ENCODE measurements at places on chromosomes 7 and 10.

DNA sequence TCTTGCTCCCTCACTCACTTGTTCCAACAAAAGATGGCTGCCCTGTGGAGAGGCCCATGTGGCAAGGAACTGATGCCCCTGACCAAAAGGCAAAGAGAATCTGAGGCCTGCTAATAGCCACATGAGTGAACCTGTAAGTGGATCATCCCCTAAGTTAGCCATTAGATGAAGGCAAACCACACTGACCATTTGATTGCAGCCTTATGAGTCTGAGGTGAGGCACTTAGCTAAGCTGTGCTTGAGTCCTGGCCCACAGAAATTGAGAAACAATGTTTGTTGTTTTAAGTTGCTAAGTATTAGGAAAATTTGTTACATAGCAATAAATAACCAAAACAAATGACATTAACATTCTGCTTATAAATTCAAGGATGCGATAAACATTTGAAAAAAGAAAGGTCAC lies 100.1 kb upstream of the BET1 start:
- DNase-seq: no peak

GRCh38 chr10:61110188-61110844 lies 166.3 kb upstream of the RHOBTB1 start:
- no peak for DNase-seq

GRCh38 chr10:3486346-3487065 lies 298.5 kb downstream of the KLF6 start:
- no peak for DNase-seq

- no peak for DNase-seq
These were observed 16.9 kb downstream of the TSPAN15 start for GRCh38 chr10:69467928-69468750.

DNA sequence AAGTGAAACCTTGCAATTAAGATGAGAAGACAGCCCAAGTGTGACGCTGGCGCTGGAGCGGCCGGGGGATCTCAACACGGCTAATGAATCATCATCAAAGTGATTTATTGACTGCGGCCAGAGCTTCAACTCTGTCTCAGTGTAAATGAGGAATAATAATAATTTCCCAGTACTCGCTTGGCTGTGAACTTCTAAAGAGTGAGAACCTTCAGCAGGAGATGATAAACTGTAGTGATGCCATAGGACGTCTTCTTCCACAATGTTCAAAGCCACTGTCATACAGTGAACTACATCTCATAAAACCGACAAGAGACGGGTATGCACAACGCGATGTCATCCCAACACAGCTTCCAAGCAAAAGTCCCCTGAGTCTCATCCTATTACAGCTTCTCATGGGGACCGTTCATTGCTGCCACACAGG lies 123.6 kb upstream of the NOBOX start:
- DNase-seq: no peak

DNA sequence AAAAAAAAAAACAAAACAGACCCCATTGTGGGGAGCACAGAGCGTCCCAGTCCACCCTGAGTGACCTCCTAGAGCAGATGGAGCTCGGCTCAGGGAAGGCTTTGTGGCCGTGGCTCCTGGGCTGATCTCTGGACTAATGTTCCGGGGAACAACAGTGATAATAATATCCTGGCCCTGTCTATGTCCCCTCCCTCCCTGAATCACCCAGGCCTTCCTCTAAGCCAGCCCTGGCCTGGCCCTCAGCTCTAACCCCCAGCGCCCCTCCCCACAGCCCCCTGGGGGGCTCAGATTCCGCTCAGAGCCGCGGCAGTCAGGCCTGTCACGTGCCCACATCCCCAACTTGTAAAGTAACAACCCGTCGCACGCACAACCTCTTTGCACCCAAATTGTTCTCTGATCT lies 48.3 kb downstream of the MICALL2 start:
- DNase-seq: no peak

- no peak for DNase-seq
These were observed 161.6 kb downstream of the LRMDA start for GRCh38 chr10:75592791-75593643.

- DNase-seq: peak; percentile 7
These were observed 60.0 kb downstream of the PRF1 start for GRCh38 chr10:70542565-70542938.

GRCh38 chr10:105949721-105950120 lies 1214.8 kb downstream of the SORCS1 start:
- DNase-seq: no peak

- no peak for DNase-seq
These were observed 560.2 kb downstream of the CALN1 start for GRCh38 chr7:71851776-71852498.

- DNase-seq: no peak
These were observed 87.3 kb downstream of the PPP1R3A start for GRCh38 chr7:113831556-113831955.

GRCh38 chr10:26430641-26431163 lies 7.4 kb upstream of the APBB1IP start:
- no peak for DNase-seq

DNA sequence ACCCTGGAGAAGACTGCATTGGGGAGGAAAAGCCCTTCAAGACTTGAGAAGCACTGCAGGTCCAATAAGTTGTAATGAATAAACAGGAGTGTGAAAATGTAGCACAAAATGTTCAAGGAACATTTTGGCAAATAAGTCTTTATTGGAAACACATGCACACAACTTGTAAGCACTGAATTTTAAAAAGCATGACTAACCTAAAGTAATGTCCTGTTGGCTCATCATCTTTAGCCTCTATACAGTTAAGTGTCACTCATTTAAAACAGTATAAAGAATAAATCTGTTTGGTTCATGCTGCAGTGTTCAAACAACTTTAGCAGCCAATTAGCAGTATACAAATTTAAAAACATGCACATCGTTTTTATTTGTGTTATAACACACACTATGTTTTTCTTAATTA lies 108.6 kb downstream of the CDK6 start:
- no peak for DNase-seq

DNA sequence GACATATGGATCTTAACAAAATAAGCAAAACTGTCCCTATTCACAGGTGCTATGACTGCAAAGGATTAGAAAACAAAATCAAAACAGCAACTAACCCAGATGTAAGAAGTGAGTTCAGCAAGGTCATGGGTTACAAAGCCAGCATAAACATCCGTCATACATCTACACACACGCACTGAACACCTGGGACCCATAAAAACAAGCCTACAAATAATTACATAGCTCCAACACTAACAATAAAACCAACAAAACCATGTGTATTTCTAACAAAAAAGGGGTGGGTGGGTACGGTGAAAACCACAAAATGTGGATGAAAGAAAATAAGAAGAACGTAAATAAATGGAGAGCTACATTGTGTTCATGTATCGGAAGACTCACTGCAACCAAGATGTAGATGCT lies 256.8 kb downstream of the ELFN1 start:
- no peak for DNase-seq

DNA sequence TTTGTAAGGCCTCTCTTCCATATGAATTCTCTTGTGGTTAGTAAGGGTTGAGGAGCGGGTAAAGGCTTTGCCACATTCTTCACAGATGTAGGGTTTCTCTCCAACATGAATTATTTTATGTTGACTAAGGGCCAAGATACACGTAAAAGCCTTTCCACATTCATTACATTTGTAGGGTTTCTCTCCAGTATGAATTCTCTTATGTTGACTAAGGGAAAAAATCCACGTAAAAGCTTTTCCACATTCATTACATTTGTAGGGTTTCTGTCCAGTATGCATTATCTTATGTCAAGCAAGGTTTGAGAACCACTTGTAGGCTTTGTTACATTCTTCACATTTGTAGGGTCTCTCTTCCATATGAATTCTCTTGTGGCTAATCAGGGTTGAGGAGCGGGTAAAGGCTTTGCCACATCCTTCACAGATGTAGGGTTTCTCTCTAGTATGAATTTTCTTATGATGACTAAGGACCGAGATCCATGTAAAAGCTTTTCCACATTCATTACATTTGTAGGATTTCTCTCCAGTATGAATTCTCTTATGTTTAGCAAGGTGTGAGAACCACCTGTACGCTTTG lies 493.0 kb downstream of the ZNF479 start:
- no peak for DNase-seq

DNA sequence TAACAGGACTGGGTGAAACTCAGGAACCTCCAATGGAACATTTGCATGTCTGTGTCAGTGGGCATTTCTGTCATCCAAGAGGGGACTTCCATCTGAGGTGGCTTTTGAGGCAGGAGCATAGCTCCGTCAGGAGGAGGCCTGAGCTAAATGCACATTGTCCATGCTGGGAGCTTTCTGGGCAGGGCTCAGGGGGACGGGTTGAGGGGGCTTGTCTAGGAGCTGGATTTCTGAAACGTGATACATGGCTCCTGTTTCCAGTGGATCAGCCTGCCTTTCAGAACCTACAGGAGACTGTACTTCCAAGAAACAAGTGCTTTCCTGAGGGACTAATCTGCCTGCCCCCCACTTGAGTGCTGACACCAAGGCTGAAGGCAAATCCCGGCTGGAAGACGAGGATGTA lies 40.5 kb upstream of the GDF10 start:
- DNase-seq: no peak

GRCh38 chr10:44105696-44106095 lies 279.2 kb downstream of the CXCL12 start:
- DNase-seq: no peak

DNA sequence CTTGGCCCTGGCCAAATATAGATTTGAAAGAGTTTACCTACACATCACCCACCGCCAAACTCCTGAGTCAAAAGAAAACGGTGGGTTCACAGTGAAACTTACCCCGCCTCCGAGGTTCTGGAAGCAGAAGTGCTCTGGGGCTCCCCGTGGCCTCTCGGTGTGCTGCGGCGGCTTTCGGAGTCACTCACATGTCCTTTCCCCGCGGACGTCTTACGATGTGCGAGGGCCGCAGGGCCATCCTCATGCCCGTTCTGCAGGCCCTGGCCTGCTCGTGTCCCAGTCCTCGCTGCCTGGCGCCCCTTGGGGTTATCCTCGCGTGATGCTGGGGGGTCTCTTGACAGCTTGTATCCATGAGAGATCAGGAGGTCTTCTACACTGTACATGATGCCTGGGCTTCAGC lies 12.0 kb downstream of the JCAD start:
- DNase-seq: no peak

DNA sequence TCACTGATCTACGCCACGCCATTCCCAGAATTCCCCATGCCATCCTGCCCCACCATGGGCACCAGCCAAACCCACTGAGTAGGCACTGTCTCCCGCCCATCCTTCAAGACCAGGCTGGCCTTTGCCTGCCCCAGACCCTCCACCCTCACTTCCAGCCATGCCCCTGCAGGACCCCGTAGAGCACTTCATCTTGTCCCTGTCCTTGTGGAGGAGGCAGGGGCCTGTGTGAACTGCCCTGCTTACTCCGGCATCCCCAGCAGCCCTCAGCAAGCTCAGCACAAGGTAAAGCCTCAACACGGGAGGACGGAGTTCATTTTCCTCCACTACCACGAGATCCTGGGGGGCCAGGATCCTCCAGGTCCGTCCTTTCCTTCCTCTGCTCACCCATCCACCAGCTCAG lies 577.7 kb downstream of the PTPRN2 start:
- DNase-seq: no peak

DNA sequence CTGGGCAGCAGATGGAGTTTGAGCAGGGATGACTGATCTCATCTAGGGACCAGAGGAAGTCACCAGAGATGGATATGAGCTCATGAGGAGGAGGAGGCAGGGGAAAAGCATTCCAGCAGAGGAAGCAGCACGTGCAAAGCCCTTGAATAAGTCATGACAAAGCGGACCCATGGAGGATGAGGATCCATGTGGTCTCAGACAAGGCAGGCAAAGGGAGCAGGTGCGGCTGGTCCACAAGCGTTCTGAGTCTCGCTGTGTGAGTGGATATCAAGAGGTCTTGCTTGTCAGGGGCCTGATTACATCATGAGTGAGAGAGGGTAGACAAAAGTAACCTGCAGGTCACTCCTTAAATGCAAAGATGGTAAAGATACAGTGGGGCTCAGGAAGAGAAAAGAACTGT lies 307.6 kb downstream of the GRID1 start:
- no peak for DNase-seq

GRCh38 chr10:65565246-65565645 lies 1360.6 kb upstream of the LRRTM3 start:
- DNase-seq: no peak

DNA sequence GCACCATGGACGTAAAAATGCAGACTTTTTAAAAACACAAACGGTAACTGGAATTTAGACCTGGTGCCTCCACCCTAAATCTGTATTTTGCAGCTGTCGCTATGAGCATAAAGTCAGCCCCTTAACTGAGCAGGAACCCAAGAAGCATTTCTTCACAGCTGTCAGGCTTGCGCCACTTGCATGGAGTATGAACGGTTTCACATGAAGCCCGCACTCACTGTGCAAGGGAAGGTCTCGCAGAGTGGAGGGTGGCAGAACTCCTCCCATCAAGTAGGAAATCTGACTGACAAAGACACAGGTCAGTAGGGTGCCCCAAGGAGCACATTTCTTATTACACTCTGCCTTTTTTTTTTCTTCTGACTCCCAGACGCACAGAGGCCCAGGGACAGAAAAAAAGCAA lies 58.5 kb downstream of the ELMO1 start:
- no peak for DNase-seq
